ENCODE measurements at places on chromosomes 3 and 15.

DNA sequence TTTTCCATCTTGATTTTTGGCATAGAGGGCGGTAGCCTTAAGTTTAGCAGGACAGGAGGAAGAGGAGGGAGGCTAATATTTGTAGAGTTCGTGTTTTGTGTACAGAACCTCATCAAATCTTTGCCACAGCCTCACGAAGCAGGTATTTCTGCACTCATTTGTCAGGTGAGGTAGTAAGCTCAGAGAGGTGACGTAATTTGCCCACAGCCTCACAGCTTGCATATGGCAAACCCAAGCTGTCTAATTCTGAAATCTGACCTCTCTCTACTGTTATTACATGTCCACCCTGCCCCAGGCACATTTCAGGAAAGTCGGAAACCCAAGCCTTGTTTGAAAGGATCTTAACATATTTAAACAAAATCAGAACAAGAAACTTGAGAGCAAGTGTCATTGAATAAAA lies 91.1 kb upstream of the TPM1 start:
- DNase-seq = no peak

DNA sequence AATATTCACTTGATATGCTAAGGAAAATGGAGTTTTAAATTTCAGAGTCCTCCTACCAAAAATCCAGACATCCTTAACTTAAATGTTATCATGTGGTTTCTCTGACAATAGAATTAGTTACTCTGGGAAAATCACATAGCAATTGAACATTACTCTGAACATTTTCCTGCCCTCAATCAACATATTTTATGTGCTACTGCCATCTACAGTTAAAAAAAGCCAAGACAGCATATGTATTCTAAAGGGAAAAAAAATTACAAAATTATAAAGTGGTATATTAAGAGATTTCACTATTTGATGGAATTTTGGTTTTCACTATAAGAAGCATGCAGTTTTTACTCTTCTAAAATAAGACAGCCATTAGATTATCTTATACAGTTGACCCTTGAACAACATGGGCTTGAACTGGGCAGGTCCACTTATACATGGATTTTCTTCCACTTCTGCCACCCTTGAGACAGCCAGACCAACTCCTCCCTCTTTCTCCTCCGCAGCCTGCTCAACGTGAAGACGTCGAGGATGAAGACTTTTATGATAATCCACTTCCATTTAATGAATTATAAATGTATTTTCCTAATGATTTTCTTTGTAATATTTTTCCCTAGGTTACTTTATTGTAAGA lies 122.3 kb downstream of the ATP1B3 start:
- no peak for DNase-seq

DNA sequence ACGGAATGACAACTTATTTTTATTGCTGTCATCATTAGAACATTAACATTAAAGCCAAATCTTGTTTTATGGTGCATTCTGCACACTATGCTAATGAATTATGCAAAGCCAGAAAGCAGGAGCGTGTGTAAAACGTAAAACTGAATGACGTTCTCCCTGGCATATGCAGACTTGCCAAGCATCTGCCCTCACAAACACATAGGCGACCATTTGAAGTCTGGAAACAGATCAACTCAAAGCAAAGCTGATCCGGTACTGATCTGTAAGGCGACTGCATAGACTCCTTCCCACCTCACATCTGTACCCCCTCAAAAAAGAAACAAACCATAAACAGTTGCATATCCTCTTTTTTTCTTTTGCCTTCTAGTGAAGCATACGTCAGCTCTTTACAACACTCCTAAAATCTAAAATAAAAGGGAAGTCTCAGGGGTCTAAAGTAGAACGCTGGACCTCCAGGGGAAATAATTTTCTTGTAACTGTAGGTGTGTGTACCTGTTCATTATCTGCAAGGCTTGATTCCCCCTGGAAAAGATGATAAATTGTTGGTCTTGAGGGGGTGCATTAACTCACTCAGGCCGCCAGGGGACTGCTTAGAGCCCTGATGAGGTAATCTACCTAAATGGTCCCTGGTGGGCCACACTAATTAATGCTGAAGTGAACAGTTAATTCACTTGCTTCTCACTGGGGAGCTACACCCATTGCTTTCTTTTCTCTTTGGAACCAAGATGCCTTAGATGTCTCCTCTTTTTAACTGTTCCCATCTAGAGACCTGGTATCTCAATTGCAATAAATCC lies 231.4 kb downstream of the CDIN1 start:
- no peak for DNase-seq

- no peak for DNase-seq
These were observed 120.1 kb downstream of the CHSY1 start for GRCh38 chr15:101131489-101132389.

GRCh38 chr3:48797626-48798025 lies 50.0 kb downstream of the PRKAR2A start:
- no peak for DNase-seq

DNA sequence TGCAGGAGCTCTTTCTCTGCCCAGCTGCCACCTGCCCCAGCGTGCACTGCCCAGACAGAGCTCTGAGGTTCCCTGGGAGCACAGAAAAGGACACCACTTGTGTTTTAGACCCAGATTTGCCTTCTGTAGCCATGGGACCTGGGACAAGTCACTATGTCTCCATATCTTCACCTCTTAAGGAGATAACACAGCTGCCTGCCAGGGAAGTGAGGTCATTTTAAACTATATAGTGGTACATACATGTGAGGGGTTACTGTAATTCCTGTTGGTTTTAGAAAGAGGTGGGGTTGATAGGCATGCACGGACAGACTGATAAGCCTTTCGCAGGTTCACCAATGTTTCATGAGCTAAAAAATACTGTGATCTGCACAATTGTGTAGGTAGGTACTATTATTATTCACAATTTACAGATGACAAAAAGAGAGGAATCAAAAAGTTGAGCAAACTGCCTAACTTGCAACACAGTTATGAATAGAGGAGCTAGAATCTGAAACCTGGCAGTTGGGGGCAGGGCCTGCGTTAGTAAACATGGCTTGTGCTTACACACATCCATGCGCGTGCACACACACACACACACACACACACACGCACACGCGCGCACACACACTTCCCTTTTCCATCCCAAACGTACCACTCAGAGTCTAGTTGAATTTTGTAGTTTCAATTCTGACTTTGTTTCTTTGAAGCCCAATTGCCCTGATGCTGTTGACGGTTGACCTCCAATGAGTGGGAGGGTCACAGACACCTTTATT lies 193.6 kb downstream of the FAM43A start:
- no peak for DNase-seq

DNA sequence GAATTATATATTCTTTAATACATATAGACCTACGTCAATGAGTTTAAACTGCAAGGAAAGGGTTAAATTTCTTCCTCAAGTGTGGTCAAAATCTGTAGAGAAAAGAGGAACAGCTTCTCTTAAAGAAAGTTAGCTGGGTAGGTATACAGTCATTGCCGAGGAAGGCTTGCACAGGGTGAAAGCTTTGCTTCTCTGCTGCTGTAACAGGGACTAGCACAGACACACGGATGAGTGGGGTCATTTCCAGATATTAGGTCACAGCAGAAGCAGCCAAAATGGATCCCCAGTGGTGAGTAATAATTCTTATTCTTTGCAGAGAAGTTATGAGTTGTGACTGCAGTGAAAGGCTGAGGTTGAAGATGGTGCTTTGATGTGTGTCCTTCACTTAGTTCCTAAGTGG lies at the start of gene CD86:
CD86 (plus strand) TSS at position 148 of the 400 bp plus-strand sequence; CDS start at position 276, 128 bp downstream.
- no peak for DNase-seq

- peak; percentile 7 for DNase-seq
These were observed 47.5 kb downstream of the ALDH1L1 start for GRCh38 chr3:126132751-126133511.

GRCh38 chr3:159238646-159239045 lies 436.8 kb downstream of the MFSD1 start:
- no peak for DNase-seq

DNA sequence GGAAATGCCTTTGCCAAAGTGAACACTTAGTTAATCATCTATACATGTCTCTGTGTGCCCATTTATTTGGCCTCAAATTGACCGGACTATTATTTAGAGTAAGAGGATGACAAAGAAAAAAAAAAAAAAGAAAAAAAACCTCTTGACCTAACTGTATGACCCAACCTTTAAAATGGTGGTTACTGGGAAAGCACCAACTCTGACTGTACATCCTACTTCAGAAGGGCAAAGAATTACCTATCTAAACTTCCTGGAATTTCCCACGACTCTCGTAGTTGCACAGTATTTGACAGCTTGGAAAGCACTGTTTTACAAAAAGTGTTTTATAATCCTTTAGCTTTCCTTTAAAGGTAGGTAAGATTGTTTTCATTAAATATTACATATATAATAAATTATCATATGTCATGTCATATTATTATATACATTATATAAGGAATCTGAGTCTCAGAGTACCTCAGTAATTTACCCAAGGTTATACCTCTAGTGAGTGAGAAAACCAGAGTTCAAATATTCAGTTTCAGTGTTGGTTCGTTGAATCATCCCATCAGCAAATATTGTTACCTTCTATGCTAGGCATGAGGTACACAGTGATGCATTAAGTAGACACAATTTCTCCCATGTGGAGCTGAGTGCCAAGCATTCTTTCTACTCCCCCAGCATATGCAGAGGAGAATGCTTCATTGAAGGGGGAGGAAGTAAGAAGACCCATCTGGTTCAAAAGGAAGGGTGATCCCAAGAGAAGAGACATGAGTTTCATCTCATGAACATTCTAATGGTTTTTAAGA lies 5.0 kb downstream of the BCL2A1 start:
- DNase-seq = no peak

DNA sequence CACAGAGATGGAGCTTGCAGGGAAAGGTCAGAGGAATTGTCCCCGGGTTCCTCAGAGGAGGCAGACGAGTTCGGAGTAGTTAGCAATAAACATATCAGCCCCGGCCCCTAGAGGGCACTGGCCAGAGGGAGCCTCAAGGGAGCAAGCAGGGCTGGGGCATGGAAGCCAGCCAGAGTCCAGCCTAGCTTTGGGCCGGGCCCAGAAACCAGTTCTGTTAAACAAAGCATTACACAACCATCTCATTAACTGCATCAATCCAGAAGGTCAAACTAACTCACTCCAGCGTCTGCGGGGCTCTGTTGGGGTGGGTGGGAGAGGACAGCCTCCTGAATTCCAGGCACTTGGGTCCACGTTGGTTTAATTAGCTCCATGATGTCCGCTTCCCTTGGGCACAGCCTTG lies 41.0 kb upstream of the IREB2 start:
- DNase-seq = no peak

GRCh38 chr15:48604567-48604966 lies 40.9 kb downstream of the FBN1 start:
- DNase-seq = no peak

GRCh38 chr15:71736286-71736947 lies 73.9 kb upstream of the NR2E3 start:
- no peak for DNase-seq

GRCh38 chr3:63961891-63962290 lies 49.7 kb upstream of the SCAANT1 start:
- DNase-seq = no peak

DNA sequence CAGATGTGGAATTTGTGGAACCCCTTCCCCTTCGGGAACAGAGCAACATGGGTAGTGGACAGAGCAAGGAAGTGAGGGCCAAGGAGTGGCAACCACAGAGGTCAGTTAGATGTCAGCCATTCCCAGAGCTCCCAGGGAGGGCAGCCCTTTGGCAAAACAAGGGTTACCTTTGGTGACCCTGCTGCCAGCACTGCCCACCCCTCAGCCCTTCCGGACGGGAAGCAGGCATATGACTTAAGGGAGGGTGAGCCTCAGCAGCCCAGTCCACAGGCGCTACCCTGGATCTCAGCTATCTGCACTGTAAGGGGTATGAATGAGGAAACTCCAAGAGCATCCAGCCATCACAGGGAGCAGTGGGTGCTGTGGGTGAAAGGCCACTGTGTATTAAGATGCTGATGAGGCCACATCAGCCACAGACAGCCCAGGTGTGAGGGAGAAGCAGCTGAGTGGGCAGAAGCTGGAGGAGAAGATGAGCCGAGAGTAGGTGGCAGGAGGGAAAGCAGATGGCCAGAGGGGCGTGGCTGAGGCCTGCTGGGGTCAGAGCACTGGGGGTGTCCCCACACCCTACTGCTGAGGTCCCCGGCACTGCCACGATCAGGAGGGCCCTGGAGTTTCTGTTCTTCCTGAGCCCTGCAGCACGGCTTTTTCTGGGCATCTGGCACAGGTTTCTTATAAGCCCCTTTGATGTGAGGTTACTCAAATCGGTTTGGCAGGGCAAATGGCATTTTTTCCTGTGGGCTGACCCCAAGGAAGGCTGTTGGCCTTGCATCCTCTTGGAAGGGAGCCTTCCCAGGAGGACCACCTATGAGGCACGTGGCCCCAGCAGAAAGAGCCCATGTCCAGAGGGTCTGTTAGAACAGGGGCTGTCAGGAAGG lies 6.2 kb downstream of the PLA2G4D start:
- no peak for DNase-seq

GRCh38 chr15:64732156-64732860 lies 43.1 kb downstream of the RBPMS2 start:
- no peak for DNase-seq
